T-helper 1 cell (primary cell): ENCODE measurements at places on chromosomes 5 and 9.

DNA sequence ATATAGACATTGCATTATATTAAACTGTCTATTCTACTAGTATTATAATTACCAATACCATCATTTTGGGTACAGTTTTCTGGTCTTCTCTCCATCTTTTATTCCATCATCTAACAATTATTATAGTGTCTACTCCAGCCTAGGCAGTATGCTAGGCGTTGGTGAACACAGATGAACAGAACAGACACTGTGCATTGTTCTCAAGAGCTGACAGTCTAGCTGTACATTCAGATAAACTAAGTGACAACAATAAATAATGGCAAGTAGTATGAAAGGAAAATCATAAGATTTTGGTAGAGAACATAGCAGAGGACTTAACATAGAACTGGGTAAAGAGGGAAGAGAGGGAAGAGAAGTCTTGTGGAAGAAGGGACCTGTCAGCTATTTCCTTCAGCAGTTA, 12.5 kb upstream of the SGCD start:
- DNase-seq = no peak

DNA sequence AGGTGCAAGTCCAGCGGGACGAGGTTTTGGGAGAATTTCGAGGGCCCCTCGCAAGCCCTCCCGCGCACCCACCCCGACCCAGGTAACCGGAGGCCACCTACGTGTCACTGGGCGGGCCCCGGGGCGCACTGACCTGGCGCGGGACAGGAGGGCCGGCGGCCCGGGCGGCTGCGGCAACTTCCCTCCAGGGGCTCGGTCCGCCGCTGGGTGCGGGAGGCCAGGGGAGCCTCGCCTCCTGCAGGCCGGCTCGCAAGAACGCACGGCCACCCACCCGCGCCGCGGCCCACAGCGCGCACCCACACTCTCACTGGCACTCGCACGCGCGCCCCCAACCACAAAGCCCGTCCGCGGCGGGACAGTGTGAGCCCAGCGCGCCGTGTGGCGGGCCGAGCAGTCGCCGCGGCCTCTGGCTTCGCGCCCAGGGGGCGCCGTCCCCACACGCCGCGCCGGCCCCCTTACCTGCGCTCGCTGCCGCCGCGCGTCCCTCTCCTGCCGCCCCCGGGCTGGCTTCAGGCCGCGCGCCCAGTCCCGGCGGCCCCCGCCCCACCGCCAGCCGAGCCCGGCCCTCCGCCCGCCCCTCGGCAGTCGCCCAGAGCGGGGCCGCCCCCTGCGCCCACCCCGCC, 451 bp downstream of the LPAR1 start:
- no peak for DNase-seq

GRCh38 chr9:28762167-28762566, 1188.9 kb upstream of the C9orf72 start:
- DNase-seq = no peak

DNA sequence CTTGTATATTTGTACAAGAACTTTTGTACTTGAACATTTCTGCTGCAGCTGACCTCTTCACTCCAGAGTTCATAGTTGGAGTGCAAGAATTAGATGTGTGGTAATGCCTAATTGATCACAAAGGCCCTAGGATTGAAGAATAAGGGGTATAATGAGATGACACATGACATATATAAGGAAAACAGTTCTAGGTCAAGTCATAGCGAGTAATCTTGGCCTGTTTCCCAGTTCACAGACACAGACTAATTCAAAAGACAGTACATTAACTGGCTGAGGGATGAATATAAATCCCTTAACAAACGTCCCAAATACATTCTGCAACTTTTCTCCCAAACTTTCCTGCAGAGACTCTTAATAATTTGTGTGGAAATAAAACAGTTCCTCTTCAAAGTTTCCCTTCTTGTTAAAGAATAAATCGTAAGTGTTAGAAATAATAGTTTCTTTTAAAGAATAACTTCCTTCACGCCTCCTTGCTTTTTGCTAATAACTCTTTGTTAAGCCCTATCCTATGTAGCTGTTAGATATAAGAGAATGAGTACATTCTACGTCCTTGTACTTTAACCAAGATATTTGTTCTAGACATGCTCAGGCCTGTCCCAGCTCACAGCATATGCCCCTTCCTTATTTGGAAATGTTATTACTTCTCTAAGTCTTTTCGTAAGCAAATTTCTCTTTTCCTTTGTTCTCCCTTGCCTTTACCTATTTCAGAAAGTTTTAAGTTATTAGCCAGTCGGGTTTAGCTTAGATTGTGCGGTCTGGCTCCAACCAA, 556.4 kb upstream of the CTNND2 start:
- DNase-seq = no peak

- DNase-seq = no peak
Measured at GRCh38 chr5:180297587-180298282, 5.9 kb upstream of the MAPK9 start.

DNA sequence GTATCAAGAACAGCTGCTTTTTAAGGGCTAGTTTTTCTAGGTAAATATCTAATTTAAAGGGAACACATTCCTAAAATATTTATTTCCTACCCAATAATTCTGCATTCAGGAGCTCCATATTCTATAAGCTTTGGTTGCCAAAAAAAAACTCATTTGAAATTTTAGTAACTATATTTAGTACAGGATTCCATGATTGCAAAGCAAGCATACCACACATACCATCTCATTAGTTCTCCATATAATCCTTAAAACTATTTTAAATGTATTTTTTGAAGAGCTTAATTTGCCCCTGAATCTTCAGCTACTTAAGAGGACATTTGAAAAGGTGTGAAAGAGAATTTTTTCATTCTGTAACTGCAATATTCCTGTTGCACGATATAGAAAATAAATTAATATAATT, 877.0 kb downstream of the NR2F1-AS1 start:
- DNase-seq = no peak

GRCh38 chr9:95509851-95510708, 6.7 kb downstream of the PTCH1 start:
- no peak for DNase-seq

DNA sequence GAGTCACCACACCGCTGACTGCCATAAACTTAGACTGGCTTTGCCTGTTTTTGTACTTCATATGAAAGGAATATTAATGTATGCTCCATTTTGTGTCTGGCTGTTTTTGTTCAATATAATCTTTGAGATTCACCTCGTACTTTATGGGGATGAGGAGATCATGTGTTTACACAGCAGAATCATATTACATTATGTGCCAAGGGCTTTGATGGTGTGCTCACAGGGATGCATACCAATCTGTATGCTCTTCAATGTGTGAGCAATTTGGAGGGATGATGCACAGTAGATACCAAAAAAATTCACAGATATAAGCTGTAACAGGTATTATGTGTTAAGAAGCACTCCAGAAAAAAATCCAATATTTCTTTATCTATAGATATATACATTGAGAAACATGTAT, 113.7 kb downstream of the GABRB2 start:
- no peak for DNase-seq

GRCh38 chr5:110268283-110268682, 458.2 kb downstream of the TMEM232 start:
- DNase-seq = no peak

DNA sequence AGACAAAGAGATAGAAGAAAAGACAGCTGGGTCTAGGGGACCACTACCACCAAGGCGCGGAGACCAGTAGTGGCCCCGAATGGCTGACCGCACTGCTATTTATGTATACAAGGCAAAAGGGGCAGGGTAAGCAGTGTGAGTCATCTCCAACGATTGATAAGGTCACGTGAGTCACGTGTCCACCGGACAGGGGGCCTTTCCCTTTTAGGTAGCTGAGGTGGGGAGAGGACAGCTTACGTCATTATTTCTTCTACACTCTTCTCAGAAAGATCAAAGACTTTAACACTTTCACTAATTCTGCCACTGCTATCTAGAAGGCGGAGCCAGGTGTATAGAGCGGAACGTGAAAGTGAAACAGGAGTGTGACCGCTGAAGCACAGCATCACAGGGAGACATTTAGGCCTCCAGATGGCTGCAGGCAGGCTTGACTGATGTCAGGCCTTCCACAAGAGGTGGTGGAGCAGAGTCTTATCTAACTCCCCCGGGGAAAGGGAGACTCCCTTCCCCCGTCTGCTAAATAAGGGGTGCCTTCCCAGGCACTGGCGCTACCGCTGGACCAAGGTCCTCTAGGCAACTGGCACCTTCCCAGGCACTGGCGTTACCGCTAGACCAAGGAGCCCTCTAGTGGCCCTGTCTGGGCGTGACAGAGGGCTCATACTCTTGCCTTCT, 6.1 kb upstream of the PRR16 start:
- peak; percentile 12 for DNase-seq

DNA sequence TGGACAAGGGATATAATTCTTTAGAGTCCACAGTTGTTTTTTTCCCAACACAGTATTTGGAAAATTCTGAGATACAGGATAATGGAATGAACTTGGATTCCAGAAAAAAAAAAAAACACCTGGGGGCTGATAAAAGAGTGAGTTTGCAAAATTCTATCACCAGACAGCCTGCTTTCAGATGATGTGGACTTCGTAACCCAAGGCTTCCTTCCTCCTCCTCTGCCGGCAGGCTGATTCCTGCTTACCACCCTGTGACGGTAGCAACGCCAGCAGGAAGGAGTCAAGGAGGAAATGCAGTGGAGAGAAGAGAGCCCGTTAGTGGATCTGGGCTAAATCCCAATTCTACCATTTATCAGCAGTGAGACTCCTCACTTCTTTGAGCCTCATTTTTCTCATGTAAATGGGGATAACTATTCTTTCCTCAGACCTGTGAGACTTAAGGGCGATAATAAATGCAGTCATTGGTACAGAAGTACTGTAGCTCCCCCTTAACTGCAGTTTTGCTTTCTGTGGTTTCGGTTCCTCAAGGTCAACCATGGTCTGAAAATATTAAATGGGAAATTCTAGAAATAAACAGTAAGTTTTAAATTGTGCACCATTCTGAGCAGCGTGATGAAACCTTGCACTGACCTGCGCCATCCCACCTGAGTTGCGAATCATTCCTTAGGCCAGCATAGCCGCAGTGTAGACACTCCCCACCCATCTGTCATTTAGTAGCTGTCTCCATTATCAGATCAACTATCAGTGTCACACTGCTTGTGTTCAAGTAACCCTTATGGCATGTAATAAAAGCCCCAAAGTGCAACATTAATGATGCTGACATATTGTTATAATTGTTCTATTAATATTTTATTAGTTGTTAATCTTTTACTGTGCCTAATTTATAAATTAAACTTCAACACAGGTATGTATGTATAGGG, 71.4 kb downstream of the DCP2 start:
- no peak for DNase-seq

- DNase-seq = no peak
Measured at GRCh38 chr9:135224286-135224877, 136.9 kb downstream of the OLFM1 start.

DNA sequence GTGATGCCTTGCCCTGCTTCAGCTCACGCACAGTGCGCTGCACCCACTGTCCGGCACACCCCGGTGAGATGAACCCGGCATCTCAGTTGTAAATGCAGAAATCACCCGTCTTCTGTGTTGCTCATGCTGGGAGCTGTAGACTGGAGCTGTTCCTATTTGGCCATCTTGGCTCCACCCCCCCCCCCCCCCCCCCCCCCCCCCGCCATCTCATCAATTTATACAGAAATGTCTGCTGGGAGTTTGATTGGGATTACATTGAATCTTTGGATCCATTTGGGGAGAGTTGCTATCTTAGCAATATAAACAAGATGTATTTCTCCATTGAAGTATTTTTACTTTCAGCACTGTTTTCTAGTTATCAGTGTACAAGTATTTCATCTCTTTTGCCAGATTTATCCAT, 55.2 kb downstream of the RIC1 start:
- DNase-seq = no peak

- no peak for DNase-seq
Measured at GRCh38 chr5:82704381-82704780, 372.8 kb downstream of the TMEM167A start.

DNA sequence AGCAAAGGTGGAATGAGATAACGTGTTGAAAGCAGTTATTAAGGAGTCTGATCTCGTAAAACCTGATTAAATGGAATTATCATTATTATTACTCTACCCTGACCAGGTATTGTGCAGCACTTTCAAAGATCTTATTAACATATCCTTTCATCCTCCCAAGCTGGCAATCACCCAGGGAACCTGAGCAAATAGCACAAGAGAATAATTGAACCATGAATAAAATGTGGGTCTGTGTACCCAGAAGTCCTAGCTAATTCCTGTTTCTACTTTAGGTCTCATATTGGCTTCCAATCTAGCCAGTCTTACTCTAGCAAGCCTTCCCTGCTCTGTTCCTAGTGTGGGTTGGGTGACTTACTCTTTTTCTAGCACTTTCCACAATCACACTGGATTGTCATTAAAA, 162.2 kb upstream of the STK32A start:
- no peak for DNase-seq

DNA sequence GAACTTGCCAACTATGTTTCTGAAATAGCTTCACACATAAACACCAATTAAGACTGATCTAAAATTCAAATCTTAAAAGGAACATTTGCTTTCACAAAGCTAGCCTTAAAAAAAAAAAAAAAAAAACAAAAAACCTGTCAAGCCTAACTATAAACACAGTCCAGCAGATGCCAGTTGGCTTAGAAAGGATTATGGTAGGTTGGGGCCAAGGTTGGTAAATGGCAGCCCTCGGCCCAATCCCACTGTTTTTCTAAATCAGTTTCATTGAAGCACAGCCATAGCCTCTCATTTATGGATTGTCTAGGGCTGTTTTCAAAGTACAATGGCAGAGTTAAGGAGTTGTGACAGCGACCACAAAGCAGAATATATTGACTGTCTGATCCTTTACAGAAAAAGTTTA, 75.7 kb upstream of the FRRS1L start:
- DNase-seq = no peak

GRCh38 chr5:96818125-96818788, 10.5 kb upstream of the ERAP1 start:
- DNase-seq = no peak

DNA sequence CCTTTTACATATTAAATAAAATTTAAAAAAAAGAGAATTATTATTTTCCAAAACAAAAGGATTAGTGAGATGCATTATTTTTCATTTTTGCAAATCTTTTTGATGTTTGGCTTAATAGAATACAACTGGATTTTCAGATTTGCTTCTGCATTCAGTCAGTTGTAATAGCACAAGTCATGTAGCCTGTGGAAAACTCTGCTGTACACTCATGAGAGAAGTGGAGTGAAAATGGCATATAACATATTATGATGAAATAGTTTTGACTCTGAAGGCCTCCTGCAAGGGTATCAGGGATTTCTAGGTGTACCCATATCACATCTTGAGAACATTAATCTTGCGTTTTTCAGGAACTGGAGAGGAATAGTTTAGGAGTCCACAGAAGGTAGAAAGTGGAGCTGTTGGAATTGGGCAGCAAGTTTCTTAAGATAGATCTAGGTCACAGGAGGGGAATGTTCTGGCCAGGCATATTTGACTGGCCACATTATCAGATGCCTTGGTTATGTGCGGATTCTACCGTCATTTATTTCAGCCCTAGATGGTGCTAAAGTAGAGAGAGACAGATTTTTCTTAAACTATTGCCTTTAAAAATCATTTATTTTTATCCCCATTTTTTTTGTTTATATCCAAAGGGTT, 16.4 kb downstream of the LNPEP start:
- DNase-seq = no peak

- no peak for DNase-seq
Measured at GRCh38 chr5:54080831-54081230, 229.5 kb downstream of the ARL15 start.
